ENCODE measurements at places on chromosomes 3 and 15.

DNA sequence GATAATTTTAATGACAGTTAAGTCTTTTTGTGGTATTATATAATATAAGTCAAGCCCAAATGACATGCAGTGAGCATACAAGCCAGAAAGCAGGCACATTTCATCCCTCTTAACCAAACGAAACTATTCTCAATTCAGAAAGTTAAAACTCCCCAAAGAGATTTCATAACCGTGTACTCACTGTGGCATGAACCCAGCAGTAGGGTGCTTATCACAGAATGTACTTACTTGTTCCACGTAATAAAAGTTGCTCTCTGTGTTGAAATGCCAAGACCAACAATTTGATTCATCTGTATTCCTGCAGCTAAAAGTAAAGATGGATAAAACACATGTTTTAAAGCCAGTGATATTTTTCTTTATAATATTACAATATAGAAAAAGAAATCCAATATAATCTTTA is 12.1 kb downstream of the GK5 start:
- no peak for DNase-seq

DNA sequence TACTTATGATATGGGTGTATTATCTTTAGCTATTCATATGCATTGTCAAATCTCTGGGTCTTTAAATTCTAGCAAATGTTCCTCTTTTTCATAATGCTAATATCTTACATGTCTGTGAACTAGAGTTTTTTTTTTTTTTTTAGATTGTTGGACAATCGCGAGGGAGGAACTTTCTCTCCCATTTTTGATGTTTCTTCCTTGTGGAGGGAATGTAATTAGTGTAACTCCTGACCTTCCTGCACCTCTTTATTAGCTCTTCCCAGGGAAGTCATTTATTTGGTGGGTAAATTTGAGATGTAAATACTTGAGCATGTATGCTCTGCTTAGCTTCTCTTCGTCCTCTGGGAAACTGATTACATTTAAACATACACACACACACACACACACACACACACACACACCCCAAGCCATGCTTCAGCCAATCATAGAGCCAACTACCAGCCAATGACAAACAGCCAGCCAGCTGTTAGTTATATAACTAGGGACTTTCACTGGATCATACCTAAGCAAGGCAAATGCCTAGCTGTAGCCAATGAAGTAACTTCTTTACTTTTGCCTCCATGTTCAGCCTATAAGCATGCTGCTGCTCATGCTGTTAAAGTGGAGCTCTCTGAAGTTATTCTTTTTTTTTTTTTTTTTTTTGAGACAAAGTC is 8.3 kb upstream of the USP8 start:
- DNase-seq = no peak

DNA sequence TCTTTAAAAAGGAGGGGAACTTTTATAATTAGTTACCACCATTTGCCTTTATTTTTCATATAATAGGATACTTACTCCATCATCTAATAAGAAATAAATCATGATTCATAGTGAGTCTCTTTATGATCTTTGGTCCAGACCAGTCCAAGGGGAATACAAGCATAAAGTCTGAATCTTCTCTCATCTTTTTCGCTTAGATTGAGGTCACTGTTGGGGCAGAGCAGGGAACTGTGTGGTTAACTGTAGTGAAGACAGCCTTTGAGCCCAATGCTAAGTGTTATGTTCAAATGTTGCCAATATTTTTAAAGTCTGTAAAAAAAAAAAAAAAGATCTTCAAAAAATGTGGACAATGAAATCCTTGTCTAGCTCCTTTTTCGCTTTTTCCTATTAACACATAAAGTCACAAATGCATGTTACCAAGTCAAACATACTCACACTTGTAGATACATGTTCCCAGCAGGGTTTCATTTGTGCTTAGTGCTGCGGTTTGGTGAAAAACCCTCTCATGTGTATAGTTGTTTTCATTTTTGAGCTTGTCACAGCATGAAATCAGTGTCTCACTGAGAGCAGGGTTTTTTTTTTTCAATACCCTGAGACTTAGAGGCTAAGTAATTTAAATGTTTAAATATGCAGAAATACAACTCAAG is 72.1 kb downstream of the EPHA3 start:
- no peak for DNase-seq

- DNase-seq = no peak
Observed at GRCh38 chr3:169662132-169662842, 1.2 kb downstream of the MECOM start.

GRCh38 chr15:88476635-88477060 is 9.1 kb downstream of the MRPS11 start:
- DNase-seq = no peak

GRCh38 chr3:151925876-151926275 is 52.4 kb downstream of the SUCNR1 start:
- no peak for DNase-seq

- no peak for DNase-seq
Observed at GRCh38 chr3:132783152-132783551, 60.9 kb upstream of the NPHP3 start.

DNA sequence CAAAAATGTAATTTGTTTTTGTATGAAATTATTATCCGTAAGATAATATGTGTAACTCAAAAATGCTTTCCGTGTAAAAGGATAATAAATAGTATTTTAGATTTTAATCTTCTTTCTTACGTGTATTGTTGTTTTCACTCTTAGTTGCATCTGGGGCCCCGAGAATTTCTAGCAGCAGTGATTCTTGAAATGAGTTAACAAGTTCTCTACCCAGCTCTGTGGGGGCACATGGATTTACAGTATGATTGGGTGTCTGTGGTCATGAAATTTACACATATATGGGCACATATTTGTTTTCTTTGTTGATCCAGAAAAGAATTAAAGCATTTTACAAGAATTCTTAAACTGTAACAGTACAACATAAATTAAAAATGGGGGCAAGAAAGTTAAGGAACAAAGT is 145.9 kb upstream of the LRRFIP2 start:
- DNase-seq = no peak

DNA sequence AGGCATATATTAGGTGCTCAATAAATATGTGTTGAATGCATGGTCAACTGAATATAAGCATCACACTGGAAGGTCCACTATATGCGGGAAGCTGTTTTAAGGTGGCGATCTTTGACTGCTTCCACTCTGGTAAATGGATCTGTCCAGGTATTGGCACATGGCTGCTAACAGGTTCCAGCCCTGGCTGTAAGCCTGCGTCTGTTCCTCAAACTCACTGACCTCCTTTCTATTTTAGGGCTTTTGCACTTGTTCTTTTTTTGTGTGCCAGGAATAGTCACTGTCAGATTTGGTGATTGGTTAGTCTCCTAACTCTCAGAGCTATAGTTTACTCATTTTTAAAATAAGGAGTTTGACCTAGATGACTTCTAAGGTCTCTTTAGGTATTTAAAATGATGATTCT is 46.2 kb downstream of the ADAMTSL3 start:
- DNase-seq = no peak

GRCh38 chr3:138786788-138787271 is 47.9 kb downstream of the PIK3CB start:
- no peak for DNase-seq

DNA sequence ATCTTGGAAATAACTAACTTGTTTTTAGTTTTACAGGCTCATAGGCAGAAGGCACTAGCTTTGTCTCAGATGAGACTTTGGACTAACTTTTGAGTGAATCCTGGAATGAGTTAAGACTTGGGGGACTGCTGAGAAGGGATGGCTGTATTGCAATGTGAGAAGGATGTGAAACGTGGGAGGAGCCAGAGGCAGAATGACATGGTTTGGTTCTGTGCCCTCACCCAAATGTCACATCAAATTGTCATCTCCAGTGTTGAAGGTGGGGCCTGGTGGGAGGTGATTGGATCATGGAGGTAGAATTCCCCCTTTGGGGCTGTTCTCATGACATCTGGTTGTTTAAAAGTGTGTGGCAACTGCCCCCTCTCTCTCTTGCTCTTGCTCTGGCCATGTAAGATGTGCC is 28.8 kb upstream of the CCDC50 start:
- no peak for DNase-seq

DNA sequence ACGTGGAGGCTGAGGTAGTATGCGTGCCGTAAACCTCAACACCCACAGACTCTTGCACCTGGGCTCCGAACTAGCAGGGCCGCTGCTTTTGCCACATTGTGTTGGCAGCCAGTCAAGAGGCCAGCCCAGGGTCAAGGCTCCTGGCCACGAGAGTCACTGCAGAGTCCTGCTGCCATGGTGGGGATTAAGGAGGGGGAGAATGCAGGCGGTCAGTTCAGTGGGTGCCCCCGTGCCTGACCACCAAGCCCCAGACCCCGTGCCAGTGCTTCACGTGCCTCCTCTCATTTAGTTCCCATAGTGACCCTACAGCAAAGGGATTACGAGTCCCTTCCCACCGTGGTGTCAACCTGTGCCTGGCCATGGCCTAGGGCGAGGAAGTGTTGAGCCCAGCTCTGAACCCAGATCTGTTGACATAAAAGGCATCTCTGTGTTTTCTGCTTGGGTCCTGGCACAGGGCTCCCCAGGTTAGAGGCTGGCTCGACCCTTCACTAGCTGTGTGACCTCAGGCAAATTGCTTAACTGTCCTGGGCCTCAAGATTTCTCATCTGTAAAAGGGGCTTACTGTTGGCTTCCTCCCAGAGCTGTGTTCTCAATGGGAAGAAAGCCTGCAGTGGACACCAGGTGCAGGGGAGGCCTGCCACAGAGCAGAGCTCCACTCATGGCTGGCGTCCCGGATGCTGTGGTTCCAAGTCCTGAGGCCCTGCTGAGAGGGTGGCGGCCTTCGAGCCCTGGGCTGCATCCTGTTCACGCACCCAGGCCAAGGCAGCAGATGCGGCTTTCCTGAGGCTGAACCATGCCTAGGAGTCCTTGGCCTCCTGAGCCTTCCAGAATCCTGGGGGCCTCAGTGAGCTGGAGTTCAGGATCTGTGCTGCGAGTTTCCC is 32.8 kb downstream of the FBLN2 start:
- DNase-seq = no peak

GRCh38 chr3:165434516-165434915 is 238.3 kb upstream of the SLITRK3 start:
- no peak for DNase-seq

DNA sequence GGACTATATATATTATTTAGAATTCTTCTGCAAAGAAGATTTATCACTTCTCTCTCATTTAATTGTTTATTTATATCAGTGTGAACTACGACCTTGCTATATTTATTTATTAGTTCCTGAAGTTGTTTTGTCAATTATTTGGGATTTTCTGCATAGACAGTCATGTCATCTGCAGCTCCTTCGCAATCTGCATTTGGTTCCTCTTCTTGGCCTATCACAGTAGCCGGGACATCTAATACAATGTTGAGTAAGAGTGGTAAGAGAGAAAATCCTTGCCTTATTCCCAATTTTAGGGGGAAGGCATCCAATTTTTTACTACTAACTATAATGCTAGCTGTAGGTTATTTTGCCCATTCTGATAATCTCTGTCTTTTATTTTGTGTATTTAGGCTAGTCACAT is 39.4 kb downstream of the FOXL2 start:
- no peak for DNase-seq

DNA sequence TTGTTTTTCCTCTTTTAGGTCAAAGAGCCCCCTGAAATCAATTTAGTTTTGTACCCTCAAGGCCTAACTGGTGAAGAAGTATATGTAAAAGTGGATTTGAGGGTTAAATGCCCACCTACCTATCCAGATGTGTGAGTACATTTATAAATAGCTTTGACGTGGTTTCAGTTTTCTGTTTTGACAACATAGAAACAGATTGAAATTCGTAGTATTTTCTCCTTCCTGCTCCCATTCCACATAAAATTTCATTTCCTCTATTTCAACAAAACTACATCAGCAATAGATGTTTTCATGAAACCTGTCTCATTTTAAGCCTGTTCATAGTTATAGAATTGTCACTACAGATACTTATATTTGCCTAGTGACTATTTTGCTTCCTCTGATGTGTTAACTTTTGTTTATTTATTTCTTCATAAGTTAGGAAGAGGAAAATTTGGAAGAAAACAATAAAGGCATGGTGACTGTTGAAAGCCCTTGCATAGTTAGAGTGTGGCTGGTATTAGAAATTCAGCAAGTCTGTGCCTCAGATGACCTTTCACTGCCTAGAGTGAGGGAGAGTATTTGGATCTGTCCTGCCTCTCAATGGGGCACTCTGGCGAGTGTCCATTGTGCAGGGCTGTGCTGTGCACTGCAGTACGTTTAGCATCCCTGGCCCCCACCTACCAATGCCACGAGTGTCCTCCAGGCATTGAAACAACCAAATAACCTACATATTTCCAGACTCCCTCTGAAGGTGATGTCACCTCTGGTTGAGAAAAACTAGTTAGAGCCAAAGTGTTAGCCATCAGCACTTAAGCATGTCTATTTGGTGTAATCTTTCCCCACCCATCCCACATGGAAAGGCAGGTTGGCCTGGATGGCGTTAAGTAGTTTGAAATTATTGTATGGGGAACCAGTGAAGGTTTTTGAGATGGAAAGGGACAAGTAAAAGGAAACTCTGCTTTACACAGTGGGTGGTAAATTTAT is 5.9 kb downstream of the EIF2AK4 start:
- no peak for DNase-seq

All from memory B cell (primary cell).